ENCODE measurements at places on chromosomes 12 and 14.

- no peak for DNase-seq
These were observed 117.2 kb downstream of the PLXNC1 start for GRCh38 chr12:94265539-94265938.

GRCh38 chr14:29671034-29671433, 256.6 kb downstream of the PRKD1 start:
- DNase-seq, result no peak

DNA sequence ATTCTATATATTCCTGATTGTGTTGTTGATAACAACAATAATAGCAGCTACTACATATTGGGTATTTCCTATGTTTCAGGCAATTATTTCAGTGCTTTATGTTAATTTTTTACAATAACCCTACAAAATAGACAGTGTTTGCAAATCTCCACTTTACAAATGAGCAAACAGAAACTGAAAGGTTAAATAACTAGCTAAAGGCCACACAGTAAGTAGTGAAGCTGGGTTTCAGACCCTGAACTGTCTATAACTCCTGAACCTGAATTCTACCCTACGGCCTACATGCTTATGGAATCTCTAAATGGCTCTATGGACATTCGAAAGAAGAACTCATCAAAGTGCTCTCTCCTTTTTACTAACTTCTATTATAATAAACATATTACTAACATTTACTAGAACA, 19.7 kb upstream of the NUDT4 start:
- DNase-seq, result no peak

- no peak for DNase-seq
These were observed 23.5 kb downstream of the SIX6 start for GRCh38 chr14:60532442-60532841.

DNA sequence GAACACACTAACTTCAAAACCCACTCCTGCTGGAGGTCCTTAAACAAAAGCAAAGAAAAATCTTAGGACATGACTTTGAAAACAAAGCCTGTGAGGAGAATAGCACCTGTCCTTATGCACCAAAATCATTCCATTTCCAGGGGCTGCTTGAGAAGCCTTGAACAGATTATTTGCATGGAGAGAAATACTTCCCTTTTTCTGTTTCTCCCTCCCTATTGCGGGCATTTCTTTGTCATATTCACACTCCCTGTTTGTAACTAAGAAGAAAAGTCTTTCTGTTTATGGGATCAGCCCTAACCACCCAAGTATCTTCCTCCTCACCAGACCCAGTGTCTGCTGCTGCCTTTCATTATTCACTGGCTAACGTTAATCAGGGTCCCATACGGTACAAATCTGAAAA, 218.8 kb downstream of the DPF3 start:
- no peak for DNase-seq

DNA sequence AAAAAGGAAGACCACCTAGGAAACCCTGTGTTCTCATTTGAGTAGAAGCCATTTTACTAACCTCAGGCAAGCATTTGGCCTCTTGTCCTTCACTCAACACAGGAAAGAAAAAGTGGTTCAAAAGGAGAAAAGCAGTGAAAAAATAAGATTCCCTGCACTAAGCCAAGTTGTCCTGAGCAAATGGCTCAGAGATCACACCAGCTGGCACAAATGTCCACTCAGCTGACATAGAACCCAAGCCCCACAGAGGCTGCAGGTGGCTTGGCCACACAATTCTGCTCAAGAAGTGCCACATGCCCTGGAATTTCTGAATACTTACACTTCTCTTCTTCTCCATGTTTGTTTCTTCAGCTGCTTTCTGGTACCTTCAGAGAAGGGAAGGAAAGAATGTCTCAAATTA, 52.0 kb downstream of the LIMA1 start:
- no peak for DNase-seq

DNA sequence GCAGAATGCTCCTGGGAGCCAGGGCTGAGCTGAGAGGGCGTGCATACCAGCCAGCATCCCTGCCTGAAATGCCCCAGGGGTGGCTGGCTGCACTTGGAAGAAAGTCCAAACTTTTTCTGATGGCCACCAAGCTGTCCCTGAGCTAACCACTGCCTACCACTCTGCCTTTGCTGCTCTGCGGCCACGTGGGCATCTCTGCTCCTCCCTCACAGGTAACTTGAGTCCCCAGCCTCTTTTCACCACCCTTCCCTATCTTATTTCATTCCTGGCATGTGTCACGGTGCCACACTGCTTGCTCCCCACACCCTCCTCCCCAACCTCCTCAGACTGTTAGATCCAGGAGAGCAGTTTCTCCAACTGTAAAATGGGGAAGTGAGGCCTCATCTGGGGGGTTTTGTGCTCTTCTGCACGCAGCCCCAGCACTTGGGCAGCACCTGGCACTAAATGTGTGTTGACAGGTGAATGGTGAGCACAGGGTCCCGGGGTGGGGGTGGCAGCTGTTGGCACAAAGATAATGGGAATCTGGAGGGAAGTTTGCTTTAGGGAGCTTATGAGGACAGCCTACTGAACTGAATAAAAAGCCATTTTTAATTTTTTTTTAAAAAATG, 113.0 kb downstream of the GLT1D1 start:
- no peak for DNase-seq
